ENCODE measurements at places on chromosomes 16 and 17.

DNA sequence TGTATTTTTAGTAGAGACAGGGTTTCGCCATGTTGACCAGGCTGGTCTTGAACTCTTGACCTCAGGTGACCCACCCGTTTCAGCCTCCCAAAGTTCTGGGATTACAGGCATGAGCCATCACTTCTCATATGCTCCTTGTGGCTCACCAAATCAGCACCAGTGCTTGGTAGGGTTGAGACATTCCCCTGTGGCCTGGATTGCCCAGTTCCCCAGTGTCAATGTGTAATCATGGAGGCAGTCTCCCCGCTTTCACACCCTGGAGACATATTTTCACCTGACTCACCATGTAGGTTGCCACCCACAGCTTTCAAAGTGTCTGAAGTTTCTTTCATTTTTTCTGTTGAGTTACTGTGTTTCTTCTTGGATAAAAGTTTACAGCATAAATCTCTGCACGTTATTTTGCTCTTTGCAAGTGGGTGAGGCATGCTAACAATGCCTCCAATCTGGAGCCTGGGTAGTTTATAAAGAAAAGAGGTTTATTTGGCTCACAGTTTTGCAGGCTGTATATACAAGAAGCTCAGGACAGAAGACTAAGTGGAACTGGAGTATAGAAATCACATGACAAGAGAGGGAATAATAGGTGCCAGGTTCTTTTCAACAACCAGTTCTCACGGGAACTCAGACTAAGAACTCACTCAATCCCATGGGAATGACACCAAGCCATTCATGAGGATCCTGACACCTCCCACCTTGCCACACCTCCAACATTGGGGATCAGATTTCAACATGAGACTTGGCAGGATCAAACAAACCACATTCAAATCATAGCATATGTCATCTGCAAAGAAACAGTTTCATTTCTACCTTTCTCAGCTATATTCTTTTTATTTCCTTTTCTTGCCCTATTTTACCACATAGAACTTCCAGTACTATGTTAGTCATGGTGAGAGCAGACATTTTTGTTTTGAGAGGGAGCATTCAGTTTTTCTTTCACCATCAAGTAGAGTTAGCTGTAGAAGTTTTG, 113.2 kb downstream of the PHKB start:
- DNase-seq, result no peak

DNA sequence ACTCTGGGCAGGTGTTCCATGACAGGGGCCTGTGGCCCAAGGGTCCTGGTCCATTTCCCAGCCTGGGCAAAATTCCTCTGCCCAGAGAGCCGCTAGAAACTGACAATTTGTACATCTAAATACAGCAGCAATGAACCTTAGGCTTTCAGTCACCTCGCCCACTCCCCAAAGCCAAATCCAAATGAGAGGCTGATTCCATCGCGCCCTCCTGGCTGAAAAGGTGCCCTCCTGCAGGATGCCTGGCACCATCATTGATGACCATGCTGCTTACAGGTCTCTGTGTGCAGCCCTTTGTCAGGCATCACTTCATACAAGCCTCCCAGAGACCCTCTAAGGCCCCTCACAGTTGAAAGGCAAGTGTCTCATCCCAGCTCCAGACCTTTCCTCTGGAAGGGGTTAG, 114.7 kb downstream of the C16orf78 start:
- no peak for DNase-seq

GRCh38 chr17:48463526-48463925, 33.5 kb upstream of the SKAP1 start:
- DNase-seq, result no peak

- DNase-seq, result no peak
These were observed 2.7 kb upstream of the SPG7 start for GRCh38 chr16:89505204-89506112.

GRCh38 chr17:7852262-7852670, 2.6 kb upstream of the TMEM88 start:
- no peak for DNase-seq

DNA sequence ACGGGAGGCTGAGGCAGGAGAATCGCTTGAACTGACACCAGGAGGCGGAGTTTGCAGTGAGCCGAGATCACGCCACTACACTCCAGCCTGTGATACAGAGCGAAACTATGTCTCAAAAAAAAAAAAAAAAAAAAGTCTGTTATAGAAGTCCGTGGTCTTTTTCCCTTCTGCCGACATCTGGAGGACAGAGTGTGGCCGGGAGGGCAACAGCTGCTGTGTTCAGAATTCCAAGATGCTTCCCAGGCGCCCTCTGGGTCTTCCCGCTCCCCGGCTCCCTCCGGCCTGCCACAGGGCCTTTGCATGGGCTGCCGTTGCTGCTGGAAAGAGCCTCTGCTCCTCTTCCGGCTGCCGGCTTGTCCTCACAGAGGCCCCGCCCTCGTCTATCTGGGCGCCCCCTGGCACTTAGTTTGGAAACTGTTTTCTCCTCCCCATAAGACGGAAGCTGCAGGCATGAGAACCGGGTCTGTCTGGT, 2.4 kb upstream of the CACNA1H start:
- DNase-seq, result peak; percentile 74

DNA sequence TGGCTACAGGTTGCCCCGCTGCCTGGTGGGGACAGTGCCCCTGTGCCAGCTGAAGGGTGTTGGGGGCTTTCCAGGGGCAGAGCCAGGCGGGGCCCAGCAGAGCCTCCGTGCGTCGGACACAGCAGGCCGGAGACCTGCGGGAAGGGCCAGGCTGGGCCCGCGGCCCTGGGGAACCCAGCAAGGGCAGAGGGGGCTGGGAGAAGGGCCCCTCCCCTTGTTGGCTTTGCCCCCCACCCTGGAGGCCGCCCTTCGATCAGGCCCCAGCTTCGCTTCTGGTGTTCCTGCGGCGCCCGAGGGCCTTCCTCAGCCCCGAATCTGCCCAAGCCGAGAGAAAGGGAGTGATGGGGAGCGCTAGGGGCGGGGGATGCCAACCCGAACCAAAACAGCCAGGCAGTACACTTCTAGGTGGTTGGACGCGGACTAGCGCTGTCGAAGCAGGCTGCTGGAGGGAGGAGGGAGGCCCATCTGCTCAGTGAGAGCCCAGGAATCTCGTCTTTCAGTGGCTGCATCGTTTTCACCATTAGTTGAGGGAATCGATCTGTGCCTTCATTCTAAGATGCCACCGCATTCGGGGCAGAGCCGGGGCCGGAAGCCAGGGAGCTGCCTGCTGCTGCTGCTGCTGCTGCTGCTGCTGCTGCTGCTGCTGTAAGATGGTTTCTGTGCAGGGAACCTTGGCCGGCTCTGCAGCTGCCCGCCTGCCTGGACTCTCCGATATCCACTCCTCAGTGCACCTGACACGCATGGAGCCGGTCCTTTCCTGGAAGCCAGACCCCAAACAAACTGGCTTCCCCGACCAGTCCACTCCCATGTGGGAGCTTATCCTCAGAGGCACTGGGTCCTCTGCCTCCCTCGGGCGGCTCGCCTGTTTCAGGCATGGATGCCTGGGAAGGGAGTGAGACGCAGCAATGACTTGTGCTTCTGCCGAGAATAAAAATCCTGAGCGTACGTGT, 1.7 kb downstream of the JPH3 start:
- peak; percentile 36 for DNase-seq

- DNase-seq, result no peak
These were observed 10.0 kb upstream of the COPRS start for GRCh38 chr17:31869031-31869430.

DNA sequence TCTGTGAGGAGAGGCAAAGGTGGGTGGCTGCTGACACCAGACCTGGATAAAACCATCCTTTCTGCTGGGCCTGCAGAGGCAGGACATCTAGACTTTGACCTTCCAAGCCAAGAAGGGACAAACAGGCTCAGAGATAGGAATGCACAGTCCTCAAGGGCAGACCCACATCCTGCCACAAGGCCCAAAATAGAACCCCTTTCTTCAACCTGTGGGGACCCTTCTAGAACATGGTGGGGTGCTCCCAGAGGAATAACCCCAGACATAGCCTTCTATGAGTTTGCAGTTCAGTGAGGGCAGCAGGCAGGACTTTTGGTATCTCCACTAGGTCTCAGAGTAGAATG, 3.8 kb upstream of the CBFB start:
- no peak for DNase-seq

- no peak for DNase-seq
These were observed 104.7 kb downstream of the UTP18 start for GRCh38 chr17:51365090-51365489.

DNA sequence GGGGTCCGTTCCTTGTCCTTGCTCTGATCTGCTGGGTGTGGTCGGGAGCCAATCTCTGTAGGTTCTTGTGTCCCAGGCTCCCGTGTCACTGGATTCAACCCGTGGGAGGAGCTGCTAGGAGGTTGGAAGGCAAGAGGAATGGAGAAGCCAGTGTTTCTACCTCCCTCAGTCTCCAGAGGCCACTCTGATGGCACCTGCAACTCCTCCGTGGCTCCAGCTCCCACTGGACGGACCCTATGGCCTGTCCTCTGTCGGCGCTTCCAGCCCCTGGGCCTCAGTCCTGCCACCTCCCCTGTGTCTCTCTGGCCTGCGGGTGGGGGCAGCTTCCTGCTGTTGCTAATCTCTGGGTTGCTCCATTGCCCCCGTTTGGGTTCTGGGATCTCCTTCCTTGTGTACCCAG, 71.1 kb downstream of the CMIP start:
- no peak for DNase-seq

GRCh38 chr17:1196946-1197345, 17.2 kb upstream of the ABR start:
- DNase-seq, result no peak

DNA sequence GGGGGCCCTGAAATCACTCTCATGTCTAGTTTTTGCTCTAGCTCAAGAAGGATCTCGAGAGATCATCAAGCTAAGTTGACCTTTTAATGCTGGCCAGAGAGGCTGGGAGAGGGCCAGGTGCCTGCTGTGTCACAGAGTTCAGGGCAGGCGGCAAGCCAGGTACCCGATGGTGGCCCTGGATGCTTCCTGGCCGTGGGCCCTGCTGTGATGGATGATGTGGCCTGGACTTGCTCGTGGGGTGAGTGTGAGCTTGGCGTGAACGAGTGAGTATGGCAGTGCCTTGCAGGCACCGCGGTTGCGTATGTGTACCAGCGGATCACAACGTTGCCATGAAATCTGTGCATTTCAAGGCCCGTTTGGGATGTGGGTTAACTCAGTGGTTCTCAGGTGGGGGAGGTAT, 7.4 kb downstream of the IRF8 start:
- no peak for DNase-seq

DNA sequence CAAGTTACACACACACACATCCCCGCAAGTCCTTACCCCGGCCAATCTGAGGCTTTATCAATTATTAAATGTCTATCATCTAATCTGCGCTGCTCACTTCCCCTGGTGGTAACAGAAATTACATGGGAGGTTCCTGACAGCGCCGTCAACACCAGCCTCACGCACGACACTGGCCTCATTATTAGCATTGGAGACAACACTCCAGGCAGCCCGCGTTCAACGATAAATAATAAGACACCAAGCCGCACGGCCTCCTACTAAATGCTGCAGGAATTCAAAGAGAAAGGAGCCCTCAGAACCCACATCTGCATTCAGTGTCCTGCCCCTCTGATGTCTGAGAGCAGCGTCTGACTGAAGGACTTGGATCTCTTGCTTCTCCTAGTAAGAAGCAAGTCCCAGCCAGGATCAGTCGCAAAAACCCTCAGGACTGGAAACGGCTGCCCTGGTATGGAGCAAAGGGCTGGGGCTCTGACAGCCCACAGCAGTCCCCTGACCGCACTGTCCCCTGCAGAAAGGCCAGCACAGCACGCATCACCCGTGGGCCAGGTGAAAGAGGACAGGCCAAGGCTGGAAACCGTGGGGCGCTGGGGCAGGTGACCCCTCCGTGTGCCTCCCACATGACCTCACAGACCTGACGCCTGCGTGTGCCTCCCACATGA, 7.6 kb upstream of the RPH3AL start:
- DNase-seq, result no peak

DNA sequence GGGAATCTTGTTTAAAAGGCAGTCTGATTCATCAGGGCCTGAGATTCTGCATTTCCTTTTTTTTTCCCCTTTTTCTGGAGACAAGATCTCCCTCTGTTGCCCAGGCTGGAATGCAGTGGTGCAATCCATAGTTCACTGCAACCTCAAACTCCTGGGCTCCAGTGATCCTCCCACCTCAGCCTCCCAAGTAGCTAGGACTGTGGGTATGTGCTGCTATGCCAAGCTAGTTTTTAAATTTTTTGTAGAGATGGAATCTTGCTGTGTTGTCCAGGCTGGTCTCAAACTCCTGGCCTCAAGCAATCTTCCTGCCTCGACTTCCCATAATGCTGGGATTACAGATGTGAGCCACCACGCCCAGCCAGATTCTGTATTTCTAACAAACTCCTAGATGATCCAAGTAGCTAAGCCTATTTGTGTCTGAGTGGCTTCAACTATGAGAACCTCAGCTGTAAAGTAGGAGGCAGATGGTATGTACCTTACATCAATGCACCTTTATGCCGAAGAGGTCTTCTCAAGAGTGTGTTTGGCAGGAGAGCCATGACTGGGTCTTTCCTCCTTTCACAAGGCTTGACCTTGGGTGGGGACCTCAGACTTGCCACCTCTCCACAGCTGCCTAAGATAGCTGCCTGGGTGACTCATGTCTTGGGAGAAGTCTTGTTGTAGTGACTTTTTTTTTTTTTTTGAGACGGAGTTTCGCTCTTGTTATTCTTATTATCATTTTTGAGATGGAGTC, 10.9 kb downstream of the LDAF1 start:
- no peak for DNase-seq

- no peak for DNase-seq
These were observed 996 bp downstream of the STRADA start for GRCh38 chr17:63740464-63741142.

Data from HAP-1 (cell line).